ENCODE measurements at places on chromosomes 4 and X.

DNA sequence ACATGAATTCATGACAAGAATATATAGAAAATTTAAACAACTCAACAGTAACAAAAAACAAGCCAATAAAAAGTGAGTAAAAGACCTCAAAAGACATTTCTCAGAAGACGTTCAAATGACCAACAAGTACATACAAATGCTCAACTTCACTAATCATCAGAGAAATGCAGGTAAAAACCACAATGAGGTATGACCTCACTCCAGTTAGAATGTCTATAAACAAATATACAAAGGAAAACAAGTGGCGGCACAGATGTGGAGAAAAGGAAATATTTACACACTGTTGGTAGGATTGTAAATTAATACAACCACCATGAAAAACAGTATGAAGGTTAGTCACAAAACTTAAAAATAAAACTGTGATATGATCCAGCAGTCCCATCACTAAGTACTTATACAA, 1033.1 kb downstream of the RAPGEF2 start:
- no peak for DNase-seq

DNA sequence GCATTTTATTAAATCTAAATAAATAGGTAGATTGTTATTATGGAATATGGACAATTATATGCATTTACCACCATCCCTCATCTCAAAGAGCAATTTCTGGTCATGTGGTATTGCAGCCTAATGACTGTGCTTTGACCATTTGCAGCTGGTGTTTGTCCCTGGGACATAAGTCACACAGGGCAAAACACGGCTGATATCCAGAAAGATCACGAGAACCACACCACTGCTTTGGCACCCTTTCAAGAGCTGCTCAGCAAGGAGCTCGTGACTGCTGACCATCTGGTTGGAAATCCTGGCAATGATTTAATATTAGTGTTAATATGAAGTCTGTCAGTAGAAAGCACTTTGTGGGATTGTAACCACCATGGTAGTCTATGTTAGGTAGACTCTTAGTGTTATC, 545.0 kb downstream of the GBA3 start:
- DNase-seq, result no peak

GRCh38 chr4:76279462-76279861, 27.1 kb upstream of the STBD1 start:
- no peak for DNase-seq

DNA sequence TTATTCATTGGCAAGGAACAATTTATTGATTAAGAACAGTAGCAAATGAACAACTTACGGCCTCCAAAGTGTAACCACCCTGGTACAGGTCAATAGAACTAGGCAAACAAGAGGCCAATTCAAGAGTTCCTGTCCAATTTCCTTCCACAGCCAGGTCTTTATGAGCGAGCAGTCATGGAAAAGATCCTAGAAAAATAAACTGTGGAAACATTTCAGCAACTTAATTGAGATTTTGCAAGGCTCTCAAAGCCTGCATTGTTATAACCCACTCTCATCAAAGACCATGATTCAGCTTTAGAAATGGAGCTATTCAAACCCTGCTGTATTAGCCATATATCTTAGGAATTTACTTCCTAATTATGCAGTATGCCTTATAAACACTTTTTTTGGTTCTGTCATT, 43.6 kb downstream of the UNC5C start:
- no peak for DNase-seq

- DNase-seq, result no peak
These were observed 329.4 kb upstream of the AGA start for GRCh38 chr4:177771645-177772044.

DNA sequence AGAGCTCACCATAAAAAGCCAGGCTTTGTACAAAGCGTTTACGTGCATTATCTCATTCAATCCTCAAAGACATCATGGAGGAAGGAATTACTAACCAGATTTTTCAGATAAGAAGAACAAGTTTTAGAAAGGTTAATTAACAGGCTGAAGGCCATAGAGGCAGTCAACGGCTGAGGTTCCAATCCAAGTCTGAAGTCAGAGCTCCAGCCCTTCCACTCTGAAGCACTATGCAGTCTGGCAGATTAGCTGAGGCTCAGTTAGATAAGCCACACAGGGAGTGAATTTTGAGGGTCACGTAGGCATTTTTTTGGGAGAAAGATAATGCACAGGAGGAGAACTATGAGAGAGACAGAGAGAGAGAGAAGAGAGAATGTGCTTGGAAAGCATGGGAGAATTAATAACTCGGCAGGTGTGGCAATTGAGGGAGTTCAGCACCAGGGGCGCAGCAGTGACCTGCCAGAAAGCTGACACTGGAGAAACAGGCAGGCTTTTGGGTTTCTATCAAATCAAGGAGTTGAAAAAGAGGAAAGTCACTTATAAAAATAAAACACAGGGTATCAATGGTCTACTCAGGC, 116.5 kb upstream of the NAP1L5 start:
- no peak for DNase-seq

DNA sequence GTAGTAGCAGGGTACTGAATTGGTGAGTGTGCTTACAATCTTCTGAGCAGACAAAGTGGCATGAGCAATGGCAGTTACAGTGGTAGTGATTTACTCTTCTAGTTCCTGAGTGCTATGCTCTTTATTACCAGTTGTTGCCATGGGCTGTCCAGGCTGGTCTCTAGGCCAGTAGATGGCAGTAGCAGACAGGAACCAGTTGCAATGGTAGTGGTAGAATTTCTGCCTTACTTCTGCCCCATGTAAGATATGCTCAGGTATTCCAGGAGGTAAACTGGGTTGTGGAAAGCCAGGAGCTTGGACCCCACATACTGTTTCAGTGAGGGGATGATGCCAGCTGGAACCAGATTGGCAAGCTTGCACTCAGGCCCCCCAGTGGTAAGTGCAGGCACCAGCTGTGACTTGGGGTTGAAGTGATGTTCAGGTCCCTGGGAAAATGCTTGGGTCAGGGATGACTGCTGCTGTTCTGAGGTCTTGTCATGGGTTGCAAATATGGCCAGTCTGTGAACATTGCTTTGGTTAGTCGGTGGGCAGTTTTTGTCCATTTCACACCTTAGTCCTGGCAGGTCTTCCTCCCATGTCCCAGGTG, 63.0 kb upstream of the ZXDB start:
- DNase-seq, result peak; percentile 0

DNA sequence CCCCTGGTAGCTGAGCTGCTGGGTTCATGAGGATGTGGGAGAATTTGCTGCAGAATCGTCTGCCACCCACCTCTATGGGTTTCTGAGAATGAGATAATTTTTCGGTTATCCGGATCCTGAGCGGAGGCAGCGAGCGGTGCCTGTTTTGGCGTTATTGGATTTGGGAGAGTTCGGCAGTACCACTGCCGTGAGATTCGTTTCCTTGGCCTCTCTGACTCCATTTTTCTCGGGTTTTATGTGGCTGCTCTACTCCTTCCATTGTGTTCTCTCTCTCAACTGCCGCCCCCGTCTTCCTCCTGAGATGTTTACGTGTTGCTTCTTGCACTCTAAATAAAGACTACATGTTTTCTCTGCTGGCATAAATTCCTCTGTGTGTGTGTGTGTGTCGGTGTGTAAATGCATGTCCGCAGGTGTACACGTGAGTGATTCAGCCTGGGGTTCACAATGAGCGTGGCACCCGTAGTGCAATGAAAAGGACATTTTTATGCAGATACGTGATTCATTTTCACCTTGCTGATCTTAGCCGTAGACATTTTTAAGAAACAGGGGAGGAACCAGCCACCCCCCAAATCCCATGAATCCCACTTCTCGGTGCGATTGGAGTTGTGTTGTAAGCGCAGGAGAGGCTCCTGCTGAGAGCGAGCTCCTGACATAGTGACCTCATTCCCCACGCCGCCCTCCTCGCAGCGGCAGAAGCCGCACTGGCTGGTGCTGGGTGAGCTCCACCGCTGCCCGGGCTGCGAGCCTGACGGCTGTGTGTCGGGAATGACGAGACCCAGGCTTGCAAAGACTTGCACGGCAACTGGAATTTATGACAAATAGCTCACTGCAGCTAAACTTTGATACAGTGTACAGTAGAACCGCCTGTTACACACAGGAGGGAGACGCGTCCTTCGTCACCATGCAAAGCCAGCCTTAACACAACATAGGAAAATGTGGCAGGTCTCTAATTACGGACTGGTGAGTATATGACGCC, 82.2 kb downstream of the STOX2 start:
- peak; percentile 32 for DNase-seq

Data from NCI-H1105 treated with DMSO at 0.1 percent for 48 hours (cell line).